Activated CD4-positive, alpha-beta T cell treated with anti-CD3 and anti-CD28 coated beads, Interleukin-2, amount 50 U/mL, for 4 hours (primary cell): ENCODE measurements at places on chromosomes 2 and 18.

- DNase-seq = no peak
Measured at GRCh38 chr18:36326771-36327170, 29.3 kb downstream of the FHOD3 start.

GRCh38 chr18:38241216-38241615, 675.6 kb upstream of the CELF4 start:
- no peak for DNase-seq

GRCh38 chr2:182077448-182078142, 91.9 kb downstream of the PPP1R1C start:
- DNase-seq = no peak

- no peak for DNase-seq
Measured at GRCh38 chr2:55887351-55887750, 36.2 kb downstream of the EFEMP1 start.

DNA sequence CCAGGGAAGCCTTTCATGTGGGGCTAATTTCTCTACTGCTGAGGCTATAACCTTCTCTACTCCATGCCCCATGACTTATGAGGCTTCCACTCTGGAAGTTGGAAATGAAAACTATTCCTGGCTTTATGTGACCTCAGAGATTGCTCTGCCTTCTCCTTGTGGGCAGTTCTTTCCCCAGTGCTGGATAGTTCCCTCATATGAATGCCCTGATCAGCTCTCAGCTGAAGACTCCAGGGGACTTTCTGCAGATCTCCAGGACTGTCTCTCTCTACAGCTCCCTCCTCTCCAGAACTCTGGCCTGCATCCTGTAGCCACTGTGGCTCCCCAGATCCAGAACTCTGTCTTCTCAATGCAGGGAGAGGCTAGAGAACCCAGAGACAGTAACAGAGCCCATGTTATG, 235.1 kb downstream of the SEPTIN10 start:
- no peak for DNase-seq

DNA sequence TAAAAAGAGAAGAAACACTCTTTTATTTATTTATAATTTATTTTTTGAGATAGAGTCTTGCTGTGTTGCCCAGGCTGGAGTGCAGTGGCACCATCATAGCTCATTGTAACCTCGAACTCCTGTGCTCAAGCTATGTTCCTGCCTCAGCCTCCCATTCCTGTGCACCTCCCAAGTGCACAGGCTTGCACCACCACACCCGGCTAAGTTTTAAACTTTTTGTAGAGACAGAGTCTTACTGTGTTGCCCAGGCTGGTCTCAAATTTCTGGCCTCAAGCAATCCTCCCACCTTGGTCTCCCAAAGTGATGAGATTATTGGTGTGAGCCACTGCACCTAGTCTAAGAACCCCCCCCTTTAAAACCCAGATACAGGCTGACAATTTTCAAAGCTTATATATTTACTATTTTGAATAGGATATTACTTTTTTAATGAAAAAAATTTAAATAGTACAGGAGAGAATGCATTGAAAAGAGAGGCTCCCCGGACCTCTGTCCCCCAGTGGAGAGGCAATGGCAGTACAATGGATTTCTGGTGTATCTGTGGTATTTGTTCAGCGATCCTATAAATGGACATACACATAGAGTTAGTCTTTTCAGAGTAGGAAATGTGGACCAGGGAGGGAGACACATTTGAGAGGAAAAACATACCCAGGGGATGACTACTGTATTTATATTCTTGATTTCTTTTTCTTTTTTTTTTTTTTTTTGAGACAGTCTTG, 48.1 kb upstream of the CNOT11 start:
- no peak for DNase-seq

DNA sequence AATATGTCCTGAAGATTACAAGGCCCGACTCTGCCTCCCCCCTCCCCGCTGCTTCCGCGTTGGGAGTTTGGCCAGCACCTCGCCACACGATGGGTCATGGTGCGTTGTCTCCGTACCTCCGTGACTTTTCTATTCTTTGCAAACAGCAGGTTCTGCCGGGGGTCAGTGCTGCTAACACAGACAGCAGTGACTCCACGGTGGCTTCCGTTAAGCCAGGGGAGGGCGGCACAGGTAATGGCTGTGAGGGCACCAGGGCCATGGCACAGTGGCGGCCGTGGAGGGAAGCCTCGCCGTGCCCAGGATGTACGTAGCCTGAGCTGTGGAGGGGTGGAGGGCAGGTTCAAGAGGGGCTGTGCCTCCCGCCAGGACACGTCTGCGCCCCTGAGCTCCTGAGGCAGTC, 115.5 kb downstream of the NFATC1 start:
- no peak for DNase-seq

GRCh38 chr2:45276914-45277313, 267.7 kb upstream of the SIX2 start:
- DNase-seq = no peak

DNA sequence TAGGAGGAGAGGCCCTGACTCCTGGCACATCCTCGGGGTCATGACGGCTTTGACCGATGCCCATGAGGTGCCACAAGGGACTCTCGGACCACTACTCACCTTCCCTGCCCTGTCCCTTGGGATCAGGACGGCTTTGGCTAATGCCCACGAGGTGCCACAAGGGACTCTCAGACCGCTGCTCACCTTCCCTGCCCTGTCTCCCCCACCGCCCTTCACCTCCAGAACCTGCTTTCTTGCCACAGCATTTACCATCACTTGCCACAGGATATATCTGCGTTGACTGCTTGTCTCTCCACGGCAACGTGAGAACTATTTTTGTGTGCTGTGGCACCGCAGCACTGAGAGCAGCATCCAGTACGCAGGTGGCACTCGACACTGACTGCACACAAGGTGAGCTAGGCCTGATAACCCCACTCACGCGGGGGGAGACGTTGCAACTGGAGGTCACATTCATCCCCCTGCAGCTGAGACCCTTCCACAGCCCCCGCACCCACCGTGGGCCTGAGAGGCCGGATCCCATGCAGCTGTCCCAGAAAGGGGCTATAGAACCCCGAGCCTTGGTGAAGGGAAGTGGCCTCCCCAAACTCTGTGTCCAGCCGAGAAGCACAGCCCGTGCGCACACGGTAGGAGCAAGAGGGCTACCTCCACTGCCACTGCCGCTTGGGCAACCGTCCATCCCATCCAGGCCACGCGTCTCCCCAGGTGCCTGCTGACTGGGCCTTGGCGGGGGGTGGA, 47.5 kb downstream of the ANO7 start:
- DNase-seq = no peak

GRCh38 chr2:211744379-211744778, 794.2 kb downstream of the ERBB4 start:
- no peak for DNase-seq

GRCh38 chr2:30206461-30207430, 24.6 kb upstream of the LBH start:
- no peak for DNase-seq

DNA sequence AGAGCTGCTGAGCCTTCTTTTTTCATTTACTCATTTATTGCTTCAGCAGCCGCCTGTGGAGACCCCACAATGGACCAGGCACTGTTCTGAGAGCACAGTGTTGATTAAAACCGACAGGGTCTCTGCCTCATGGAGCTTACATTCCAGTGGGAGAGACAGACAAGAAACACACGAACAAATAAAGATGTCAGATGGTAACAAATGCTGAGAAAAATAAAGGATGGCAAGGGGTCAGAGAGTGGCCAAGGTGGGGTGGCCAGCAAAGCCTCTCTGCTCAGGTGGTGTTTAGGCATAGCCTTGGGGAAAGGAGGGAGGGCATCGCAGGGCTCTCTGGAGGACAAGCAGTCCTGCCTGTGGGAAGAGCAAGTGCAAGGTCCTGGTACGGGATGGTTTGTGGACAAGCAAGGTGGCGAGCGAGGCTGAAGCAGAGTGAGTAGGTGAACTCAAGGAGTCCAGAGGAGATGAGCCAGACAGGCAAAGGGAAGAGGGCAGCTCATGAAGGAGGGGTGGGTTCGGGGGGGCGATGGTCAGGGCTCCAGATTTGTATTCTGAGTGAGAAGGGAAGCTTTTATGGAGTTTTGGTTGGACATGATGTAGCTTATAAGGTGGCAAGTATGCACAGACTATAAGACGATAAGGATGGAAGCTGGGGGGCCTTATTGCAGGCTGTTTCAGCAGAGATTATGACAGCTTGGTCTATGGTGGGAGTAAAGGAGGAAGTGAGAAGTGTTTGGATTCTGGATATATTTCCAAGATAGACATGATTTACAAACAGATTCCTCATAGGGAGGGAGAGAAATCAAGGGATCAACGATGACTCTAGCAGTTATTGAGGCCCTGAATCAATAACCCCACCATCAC, 8.8 kb upstream of the ITGB6 start:
- no peak for DNase-seq

DNA sequence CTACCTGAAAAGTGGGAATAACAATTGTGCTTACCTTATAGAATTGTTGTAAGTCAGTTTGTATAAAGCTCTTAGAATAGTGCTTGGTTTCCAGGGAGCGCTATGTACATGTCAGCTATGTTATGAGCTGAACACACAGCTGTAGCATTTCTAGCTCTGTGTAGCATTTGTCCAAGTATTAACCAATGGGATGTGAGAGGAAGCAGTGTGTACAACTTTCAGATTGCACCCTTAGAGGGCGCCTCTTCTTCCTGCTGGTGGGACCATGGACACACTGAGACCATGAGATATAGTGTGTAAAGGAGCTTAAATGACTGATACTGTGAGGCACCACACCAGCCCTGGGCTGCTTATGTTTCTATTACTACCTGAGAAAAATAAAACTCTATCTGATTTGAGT, 380.2 kb downstream of the LNPK start:
- no peak for DNase-seq

DNA sequence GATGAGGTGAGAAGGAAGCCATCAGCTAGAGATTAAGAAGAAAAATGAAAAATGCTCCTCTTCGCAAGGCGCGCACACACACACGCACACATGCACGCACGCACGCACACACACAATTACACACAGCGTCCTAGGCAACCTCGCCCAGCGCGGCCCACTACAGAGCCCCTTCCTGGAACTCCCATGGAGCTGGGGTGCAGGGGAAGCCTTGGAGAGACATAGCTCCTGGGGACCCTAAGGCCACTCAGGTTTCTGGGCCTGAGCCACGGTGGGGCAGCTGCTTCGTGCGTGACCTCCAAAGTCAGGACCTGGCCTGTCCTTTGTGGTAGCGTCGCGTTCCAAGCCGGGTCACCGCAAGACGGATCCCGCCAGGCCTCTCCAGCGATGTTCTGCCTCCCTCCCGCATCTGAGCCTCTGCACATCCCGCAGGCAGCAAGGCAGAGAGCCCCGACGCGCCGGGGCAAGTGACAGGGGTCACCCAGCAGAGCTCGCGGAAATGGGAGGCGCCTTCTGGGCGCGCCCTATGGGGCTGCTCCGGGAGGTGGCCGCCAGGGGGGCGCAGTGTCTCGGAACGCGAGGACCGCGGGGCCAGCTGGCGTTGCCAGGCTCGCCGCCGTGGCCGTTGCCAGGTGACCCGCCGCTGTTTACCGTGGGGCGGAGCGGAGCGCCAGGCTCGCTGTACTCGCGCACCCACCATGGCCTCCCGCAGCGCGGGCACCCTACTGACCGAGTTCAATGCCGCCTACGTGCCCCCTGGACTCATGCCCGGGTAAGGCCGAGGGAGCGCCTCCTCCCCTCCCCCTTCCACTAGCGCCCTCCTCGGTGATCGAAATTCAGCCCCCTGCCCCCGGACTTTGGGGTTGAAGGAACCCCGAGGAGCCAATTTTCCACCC, 79.0 kb downstream of the CIB4 start:
- no peak for DNase-seq

GRCh38 chr2:196459539-196459938, 180.0 kb upstream of the CCDC150 start:
- no peak for DNase-seq

DNA sequence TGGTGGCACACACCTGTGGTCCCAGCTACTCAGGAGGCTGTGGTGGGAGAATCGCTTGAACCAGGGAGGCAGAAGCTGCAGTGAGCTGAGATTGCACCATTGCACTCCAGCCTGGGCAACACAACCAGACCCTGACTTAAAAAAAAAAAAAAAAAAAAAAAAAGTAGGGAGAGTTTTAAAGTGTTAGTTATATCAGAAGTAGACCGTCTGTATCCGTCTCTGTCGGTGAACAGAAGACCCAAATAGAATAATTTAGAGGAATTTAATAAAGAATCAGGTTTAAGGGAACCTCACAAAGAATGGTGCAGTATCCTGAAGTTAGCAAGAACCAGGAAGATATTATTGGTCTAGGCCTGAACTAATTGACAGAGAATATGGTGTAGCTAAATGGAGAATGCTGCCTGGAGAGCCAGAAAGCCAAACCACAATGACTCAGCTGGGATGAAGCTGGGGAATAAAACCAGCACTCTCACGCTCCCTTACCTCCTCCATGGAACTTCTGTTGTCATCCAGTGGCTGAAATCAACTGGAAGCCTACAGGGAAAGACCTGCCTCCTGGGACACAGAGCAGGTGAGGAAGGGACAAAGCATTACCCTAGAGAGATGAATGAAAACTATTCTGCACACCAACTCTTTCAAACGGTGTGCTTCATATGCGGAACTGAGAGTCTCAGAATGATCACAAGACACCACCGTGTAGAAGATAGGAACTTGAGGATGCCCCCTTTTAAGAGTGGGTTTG, 39.1 kb upstream of the PLEKHM3 start:
- DNase-seq = no peak

GRCh38 chr2:37052600-37053332, 31.4 kb downstream of the HEATR5B start:
- no peak for DNase-seq

DNA sequence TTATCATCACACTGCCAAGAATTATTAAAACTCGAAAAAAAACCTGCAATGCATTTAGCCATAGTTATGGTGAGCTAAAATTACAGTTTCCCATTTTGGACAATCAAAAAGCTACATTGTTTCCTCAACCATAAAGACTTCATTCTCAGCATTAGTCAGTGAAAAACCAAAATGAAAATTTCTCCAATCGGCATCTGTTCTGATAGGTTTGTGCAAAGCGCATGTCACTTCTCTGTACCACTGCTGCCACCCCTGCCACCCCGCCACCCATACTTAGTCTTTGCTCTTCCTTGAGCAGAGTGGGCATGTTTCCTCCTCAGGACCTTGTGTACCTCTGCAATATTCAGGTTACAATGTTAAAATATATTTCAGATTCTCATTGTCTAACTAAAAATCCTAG, 7.1 kb upstream of the ZBTB14 start:
- no peak for DNase-seq

GRCh38 chr2:232890896-232891601, 21.0 kb downstream of the SNORC start:
- no peak for DNase-seq
